Spinal cord (tissue), 10 donors: ENCODE measurements at places on chromosomes 1 and 21. TPM values are rescaled to one million over a fixed set of nuclear protein-coding genes. Genes with fewer than 3 reads are reported as not detected.

DNA sequence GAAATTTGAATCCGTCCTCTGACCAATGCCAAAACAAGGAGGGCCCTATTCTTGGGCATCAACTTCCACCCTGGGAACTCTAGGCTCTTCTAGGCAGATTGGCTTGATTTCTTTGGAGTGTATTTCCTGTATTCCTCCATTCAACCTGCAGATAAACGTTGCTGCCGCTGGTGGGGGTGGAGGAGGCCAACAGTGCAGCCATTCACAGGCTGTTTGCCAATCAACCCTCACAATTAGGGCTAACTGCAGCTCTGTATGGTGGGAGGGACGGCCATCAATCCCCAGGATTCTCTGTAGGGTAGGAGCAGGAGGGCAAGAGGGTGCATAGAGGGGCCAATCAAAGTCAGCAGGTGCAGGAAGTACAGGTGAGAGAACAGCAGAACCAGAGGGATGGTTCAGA lies 273.1 kb upstream of the PROX1 start:
- peaks cover 2% of the 10 kb centered on the region for H3K27me3 ChIP-seq

- no peak overlapping the region for H3K27ac ChIP-seq
- H3K36me3 ChIP-seq, result no peaks in the 10 kb centered on the region
- H3K4me3 ChIP-seq, result no peak overlapping the region
- DNase-seq, result no peak
- no peaks in the 10 kb centered on the region for H3K4me1 ChIP-seq
Measured at GRCh38 chr1:89332461-89332860, 31.4 kb upstream of the GBP6 start.

DNA sequence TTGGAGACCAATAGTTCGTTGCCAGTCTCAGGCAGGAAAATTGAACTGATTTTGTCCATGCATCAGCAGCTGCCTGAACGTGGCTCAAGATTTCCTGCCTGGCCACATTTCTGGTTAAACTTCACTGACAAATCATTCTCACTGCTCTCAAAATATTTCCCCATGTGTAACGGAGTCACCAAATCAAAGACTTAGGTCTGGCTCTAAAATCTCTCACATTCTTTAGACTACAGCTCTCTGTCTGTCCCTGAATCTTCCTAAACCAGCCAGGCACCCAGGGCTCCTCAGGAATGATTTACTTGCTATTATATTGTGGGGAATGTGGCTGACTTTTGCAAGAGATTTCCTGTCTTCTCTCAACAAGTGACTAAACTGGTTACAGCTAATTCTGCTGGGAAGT lies 49.2 kb upstream of the GJA8 start:
- H3K27me3 ChIP-seq, result no peaks in the 10 kb centered on the region
- no peak for DNase-seq
- H3K36me3 ChIP-seq, result no peaks in the 10 kb centered on the region
- no peaks in the 10 kb centered on the region for H3K4me1 ChIP-seq
- H3K4me3 ChIP-seq, result no peak overlapping the region

FTCD gene
- 1.4 TPM for total RNA-seq

GRCh38 chr1:153742411-153743142 lies 14.7 kb downstream of the INTS3 start:
- H3K4me3 ChIP-seq, result no peak overlapping the region
- no peaks in the 10 kb centered on the region for H3K4me1 ChIP-seq
- DNase-seq, result no peak

DNA sequence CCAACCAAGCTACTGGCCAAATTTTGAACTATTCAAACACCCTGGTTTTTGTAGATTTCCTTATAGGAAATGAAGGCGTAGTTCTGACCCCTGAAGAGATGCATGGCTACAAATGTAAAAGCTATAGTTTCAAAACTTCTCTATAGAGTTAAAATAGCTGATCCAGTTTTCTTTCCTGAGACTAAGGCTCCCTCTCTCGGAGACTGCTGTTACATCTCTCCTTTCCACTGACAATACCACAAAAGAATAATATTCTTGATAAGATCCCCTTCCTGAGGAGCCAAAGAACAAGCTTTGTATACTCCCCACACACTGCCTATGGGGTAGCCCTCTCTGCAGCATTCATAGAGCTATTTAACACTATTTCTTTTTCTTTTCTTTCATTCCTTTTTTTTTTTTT lies 6.7 kb upstream of the CFAP126 start:
- H3K27me3 ChIP-seq, result no peaks in the 10 kb centered on the region
- no peaks in the 10 kb centered on the region for H3K36me3 ChIP-seq
- no peak overlapping the region for H3K27ac ChIP-seq
- H3K4me1 ChIP-seq, result no peaks in the 10 kb centered on the region

GRCh38 chr1:214404154-214404553 lies 123.2 kb downstream of the SMYD2 start:
- H3K27ac ChIP-seq, result no peak overlapping the region
- H3K4me1 ChIP-seq, result no peaks in the 10 kb centered on the region
- no peaks in the 10 kb centered on the region for H3K27me3 ChIP-seq
- no peak overlapping the region for H3K4me3 ChIP-seq
- no peaks in the 10 kb centered on the region for H3K36me3 ChIP-seq
- DNase-seq, result no peak

DNA sequence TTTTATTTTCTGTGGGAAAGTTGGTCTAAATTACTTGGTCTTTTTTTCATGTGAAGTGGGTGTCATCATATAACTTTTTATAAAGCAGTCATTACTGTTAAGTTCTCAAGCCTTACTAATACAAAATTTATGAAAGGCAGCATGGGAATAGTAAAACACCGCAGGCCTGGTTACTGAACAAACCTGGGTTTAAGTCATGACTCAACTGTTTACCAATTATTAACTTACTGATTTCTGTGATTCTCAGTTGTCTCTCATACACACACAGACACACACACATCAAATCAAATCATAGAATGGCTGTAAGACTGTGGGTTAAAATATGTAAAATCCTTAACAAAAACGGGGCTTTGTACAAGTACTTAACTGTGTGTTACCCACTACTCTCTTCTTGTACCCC lies 14.6 kb downstream of the MAEL start:
- no peaks in the 10 kb centered on the region for H3K27me3 ChIP-seq
- DNase-seq, result no peak
- no peak overlapping the region for H3K27ac ChIP-seq
- H3K4me3 ChIP-seq, result no peak overlapping the region
- no peaks in the 10 kb centered on the region for H3K36me3 ChIP-seq

DNA sequence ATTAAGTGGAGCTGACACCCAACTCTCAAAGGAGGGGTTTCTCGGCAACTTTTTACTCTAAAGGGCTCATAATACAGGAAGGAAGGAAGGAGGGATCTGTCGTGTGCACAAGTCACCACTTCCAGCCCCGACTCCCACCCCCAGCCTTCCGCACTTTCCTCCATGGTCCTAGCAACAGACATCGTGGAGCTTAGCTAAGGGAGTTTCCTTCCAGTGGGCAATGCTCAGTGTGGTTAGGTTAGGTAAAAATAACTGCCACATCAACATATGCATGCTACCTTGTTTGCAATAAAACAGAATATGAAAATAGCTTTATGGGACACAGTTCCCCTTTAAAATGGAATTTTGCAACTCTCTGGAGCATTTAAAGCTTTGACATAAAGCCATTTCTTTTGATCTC lies 35.2 kb downstream of the KANK4 start:
- DNase-seq, result no peak
- no peaks in the 10 kb centered on the region for H3K36me3 ChIP-seq
- H3K4me3 ChIP-seq, result no peak overlapping the region
- peaks cover 29% of the 10 kb centered on the region for H3K4me1 ChIP-seq
- H3K27me3 ChIP-seq, result peaks cover 25% of the 10 kb centered on the region
- peak overlapping the region; percentile 35 for H3K27ac ChIP-seq

GRCh38 chr1:160125746-160126145 lies 10.2 kb downstream of the ATP1A2 start:
- DNase-seq, result no peak
- no peak overlapping the region for H3K4me3 ChIP-seq
- no peak overlapping the region for H3K27ac ChIP-seq

- peak; percentile 37 for DNase-seq
- no peaks in the 10 kb centered on the region for H3K36me3 ChIP-seq
- H3K4me3 ChIP-seq, result no peak overlapping the region
- no peaks in the 10 kb centered on the region for H3K4me1 ChIP-seq
Measured at GRCh38 chr1:50829014-50829958, 130.8 kb downstream of the FAF1 start.

CPT2 gene
- total RNA-seq, result 13.5 TPM
